ENCODE measurements at places on chromosomes 1 and 21.
A peak's percentile ranks its signal among the peaks of the same experiment; 100 is the strongest.

DNA sequence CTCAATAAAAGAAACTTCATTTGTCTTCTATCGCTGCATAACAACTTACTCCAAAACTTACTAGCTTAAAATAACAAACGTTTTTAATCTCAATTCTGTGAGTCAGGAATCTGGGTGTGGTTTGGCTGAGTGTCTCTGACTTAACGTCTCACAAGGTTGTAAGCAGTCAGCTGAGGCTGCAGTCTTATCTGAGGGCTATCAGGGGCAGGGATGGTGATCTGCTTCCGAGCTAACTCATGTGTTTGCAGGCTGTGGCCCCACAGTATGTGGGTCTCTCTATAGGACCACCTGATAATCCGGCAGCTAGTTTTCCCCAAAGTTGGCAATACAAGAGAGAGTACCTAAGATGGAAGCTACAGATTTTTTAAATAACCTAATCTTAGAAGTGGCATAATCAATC lies 234.2 kb upstream of the FGGY start:
- DNase-seq = peak; percentile 90

DNA sequence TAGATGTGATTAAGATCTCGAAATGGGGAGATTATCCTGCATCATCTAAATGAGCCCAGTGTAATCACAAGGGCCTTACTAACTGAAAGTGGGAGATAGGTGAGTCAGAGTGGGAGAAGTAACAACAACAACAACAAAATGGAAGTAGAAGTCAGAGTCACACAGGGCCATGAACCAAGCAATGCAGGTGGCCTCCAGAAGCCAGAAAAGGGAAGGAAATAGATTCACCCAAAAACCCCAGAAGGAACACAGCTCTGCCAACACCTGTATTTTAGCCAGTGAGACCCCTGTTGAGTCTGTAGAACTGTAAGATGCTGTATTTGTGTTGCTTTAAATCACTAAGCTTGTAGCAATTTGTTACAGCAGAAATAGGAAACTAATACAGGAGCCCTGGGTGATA lies 4.1 kb downstream of the TAGLN2 start:
- DNase-seq = no peak

GRCh38 chr21:42395905-42396651 lies at the start of gene TMPRSS3:
Gene TMPRSS3 (minus strand): TSS chr21:42396052. CDS start chr21:42395417, 635 bp downstream.
- no peak for DNase-seq

GRCh38 chr21:21952566-21952965 lies 954.4 kb downstream of the NCAM2 start:
- DNase-seq = no peak

DNA sequence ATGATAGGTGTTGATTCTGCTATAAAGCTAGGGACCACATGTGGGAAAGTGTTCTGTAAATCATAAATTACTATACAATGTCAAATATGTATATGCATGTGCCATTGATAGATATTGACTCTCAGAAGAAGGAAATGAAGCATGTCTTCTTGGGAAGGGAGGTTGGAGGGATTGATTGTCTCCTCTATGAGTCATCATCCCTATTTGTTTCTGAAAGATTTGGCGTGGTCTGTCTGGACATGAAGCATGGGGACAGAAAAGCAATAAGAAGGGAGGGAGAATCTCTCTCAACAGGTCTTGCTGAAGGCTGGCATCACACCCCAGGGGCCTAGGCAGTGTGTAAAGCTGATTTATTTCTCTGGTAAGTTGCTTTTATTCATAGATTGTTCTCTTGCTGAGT lies 98.0 kb upstream of the KCNJ6 start:
- DNase-seq = no peak
